LoVo (cell line): ENCODE measurements at places on chromosomes 12 and 14.

- no peak for DNase-seq
These were observed 606 bp downstream of the EP400 start for GRCh38 chr12:131950182-131950913.

DNA sequence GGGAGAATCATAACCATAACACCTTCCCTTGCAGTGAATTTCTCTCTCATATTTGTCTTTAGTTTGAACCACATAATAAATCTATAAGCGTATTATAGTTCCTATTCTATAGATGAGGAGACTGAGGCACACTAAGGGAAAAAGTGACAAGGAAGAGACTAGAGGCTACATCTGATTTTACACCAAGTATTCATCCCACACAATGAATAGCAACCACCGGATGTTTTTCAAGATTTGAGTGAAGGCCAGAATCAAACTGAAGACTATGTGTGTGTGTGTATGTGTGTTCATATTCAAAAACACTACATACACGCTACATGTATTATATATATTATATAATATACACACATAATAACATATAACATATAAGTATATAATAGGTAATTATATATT is 4.7 kb downstream of the ASB2 start:
- no peak for DNase-seq

DNA sequence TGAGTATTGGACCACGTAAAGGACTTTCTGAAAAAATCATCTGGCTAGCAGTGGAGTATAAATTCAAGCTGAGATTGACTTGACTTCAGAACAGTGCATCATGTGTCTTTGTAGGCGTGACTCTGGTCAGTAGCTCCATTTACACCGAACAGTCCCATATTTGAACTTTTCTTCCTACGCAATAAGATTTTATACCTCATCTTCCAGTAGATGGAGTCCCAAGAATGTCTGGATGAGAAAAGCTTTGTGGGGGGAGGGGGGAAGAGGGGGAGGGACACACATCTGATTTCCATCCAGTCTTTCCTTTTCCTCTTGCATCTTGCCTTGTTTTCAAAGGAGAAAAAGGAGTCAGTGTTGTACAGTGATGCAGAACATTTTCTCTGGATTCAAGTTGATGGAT is 241.0 kb downstream of the EMP1 start:
- DNase-seq: no peak

DNA sequence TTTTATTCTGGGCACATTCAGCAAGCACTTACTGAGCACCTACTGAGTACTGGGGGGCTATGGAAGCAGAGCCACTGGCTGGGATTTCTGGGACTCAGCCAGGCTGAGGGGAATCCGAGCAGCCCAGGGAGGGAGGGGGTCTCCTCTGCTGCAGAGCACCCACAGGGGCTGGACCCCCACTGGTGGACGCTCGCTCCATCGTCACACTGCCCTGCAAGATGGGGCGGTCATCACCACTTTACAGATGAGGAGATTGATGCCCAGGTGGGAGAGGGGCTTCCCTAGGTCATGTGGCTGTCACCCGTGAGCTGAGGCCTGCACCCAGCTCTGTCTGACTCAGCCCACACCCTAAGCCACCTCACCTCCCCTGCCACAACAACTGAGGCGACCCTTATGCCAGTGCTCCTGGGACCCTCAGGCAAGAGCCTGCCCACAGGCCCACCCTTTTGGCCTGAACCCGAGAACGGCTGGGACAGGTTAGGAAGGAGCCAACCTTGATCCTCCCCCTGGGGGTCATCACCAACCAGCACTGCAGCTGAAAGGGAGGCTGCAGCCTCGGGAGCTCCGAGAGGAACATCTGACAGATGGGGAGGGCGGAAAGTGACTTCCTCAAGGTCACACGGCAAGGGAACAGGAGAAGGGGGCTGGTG is 74.4 kb downstream of the SERPINA3 start:
- DNase-seq: no peak

DNA sequence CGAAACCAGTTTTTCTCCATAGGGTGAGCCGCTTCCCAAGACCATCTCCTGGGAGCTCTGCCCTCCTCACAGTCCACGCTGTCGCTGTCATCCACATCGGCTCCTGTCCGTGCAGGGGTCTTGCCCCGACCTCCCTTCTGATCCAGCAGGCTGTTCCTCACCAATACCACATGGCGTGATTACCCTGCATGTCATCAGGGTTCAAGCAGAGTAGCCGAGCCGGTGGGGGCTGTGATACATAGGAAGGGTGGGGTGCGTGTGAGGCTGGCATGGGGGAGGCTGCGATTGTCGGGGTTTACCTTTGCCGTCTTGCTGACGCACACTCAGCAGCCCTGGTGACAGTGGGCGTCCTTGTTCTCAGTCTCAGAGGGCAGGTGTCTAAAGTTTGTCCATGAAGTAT is 17.0 kb downstream of the TEDC1 start:
- no peak for DNase-seq

DNA sequence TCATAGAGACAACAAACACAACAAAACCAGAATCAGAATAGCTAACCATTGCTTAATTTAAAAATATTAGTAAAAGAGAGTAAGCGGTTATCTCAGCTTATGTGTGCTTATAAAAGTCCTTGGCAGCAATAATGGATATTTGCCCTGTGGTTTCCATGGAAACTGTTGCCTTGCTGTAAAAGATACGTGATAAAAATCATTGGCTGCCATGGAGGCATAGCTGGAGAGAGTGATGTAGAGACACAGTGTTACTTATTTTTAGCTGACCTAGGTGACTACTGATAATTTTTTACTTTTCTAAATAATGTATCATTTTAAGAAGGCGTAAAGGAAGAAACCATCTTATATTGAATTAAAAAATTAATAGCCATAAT is 92.9 kb downstream of the ERC1 start:
- peak; percentile 24 for DNase-seq

DNA sequence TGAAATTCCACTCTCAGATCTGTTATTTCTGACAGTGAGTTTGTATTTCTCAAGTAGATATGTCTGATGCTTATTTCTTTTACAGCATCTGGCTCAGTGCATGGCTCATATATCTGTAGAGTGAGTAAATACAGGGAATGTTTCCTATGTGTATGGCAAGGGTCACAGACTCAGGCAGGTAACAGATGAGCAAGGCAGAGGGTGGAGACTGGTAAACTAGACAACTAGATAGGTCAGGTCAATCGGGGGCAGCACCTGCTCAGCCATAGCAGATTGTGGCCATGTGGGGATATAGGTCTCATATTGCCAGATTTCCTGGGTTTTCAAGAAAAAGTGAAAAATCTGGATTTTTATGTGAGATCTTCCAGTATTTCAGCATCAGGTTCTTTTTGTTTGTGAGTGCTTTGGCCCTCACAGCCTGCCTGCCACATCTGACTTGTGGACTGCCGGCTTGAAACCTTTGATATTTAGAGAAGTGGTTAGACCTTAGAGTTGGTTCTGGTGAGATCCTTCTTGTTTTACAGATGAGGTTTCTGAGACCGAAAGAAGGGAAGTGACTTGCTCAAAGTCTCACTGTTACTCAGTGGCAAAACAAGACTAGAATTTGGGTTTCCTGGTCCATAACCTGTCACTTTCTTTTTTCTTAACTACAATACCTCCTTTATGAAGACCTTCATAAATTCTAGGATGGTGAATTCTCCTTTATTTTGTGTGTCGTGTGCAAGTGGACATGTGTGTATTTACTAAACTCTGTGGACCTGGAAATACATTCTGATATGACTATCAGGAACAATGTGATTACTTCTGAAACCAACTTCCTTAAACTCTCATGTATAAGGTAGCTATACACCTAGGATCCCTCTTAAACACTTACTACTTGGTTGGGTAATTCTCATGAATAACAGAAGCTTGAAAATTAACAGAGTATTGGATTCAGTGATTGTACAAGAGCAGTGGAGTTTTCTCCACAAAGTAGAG is 34.4 kb downstream of the PROX2 start:
- DNase-seq: no peak

GRCh38 chr12:111438481-111438880 is 32.8 kb downstream of the SH2B3 start:
- DNase-seq: no peak

GRCh38 chr14:72434856-72435255 is 459.0 kb downstream of the DPF3 start:
- no peak for DNase-seq

DNA sequence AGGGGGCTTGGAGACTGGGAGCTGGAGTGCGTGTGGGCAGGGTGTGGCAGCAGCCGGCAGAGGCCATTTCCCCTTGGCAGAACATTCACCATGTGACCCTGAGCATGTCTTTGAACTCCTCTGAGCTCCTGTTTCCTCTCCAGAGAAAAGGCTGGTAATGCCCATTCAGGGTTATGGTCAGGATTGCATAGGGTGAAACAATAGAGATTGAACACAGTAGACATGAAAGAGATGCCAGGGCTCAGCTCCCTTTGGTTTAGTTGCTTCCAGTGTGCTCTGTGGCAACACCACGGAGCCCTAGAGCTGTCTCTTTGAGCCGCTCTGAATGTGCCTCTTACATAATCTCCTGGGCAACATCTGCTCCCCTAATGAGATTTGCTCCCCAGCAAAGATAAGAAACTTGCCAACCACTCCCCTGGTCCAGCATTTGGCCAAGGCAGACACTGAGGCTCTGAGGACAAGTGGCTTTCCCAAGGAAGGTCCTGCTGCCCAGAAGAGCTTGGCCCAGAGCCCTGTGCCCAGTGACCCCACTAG is 4.6 kb downstream of the IFI27 start:
- no peak for DNase-seq

GRCh38 chr14:66377574-66377973 is 108.6 kb upstream of the CCDC196 start:
- no peak for DNase-seq

GRCh38 chr12:4506430-4506829 is 32.3 kb upstream of the RAD51AP1 start:
- DNase-seq: no peak

GRCh38 chr14:84937016-84937415 is 592.9 kb upstream of the FLRT2 start:
- no peak for DNase-seq

DNA sequence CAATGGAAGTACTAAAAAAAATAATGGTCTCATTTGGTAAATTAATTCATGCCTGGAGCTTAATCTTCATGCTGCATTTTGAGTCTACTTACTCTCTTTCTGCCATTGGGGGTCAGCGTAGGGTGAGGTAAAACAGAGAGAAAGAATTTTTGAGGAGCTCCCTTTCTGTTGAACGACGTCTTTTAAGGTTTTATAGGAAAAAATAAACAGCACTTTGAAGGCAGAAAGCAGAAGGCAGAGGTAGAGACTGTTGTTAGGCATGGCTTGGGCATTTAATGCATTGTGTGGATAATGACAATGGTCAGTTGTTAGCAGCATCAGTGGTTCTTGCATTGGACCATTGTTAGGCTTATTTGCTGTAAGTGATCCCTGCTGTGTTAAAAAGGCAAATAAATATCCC is 557.2 kb upstream of the STXBP6 start:
- DNase-seq: no peak

DNA sequence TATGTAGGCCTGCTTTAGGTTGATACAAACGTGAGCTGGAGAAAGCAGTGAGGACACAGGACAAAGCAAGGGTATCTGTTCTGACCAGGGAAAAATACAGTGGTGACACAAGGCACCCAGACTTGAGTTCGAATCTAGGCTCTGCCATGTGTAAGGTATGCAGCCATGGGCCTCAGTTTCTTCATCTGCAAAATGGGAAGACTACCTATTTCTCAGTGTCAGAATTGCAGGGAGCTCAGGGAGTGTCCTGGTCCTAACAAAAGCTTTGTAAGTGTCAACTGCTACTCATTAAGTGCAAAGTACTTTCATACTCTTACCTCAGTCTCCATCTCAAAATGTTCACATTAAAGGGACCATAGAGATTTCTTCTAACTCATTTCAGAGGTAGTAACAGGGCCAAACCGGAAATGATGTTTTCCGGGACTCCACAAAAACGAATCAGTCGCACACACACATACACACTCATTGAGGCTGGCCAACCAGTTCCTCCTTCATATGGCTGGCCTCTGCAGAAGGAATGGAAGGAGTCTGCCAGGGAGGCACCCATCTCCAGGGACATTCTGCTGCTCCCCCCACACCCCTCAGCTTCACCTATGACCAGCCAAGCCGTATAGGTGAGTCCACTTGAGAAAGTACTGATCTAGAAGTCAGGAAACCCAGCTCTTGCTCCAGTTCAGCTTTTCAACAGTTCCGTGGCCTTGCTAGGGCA is 7.8 kb downstream of the CTDSP2 start:
- no peak for DNase-seq

GRCh38 chr12:95116773-95117172 is 43.4 kb upstream of the NR2C1 start:
- DNase-seq: peak; percentile 76

DNA sequence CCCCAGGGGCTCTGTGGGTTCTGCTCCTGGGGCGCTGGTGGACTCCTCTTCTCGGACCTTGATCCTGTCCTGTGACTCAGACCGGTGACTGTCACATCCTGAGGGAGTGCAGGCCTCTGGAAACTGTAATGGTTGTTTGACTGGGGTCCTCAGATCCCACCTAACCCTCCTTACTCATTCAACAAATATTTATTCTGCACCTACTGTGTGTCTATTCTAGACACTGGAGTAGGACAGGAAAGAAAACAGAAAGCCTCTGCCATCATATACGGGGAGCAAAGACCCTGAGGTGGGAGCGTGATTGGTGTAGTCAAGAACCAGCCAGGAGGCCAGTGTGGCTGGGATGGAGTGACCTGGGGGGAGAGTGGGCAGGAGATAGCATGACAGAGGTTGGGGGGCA is 47.6 kb downstream of the ESRRB start:
- no peak for DNase-seq

GRCh38 chr12:90908465-90908864 is 46.5 kb downstream of the CCER1 start:
- no peak for DNase-seq

GRCh38 chr12:91104812-91105466 is 6.4 kb downstream of the LUM start:
- DNase-seq: no peak

DNA sequence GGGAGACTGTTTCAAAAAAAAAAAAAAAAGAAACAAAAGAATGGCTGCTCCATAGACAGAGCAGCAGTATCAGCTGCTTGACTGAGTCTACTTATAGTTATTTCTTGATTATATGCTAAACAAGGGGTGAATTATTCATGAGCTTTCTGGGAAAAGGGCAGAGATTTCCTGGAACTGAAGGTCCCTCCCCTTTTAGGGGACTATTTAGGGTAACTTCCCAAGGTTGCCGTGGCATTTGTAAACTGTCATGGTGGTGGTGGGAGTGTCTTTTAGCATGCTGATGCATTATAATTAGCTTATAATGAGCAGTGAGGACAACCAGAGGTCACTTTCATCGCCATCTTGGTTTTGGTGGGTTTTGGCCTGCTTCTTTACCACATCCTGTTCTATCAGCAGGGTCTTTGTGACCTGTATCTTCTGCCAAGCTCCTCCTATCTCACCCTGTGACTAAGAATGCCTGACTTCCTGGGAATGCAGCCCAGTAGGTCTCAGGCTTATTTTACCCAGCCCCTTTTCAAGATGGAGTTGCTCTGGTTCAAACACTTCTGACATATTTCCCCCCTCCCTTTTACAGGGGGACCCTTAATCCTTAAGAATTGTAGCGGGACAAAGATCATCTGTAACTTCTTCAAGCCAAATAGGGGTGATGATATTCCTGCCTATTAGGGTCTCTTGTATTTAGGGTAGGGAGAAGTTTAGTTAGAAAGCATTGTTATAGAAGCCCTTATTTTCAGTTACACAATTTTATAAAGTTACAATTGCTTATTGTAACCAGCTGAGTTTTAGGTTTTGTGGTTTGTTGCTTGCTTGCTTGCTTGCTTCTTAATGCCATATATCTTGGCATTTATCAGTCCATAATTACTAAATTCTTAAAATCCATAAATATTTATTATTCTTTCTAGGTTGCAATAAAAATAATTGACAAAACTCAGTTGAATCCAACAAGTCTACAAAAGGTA is 42.5 kb downstream of the MARK3 start:
- DNase-seq: no peak

- peak; percentile 54 for DNase-seq
These were observed 3.6 kb upstream of the UBC start for GRCh38 chr12:124917841-124918621.
